HFF-Myc (cell line): ENCODE measurements at places on chromosomes 16 and 17.

GRCh38 chr16:11565665-11566064 is 21.1 kb downstream of the LITAF start:
- DNase-seq = no peak

GRCh38 chr17:1834380-1835149 is 4.8 kb downstream of the RPA1 start:
- no peak for DNase-seq

- no peak for DNase-seq
Measured at GRCh38 chr16:77574867-77575624, 140.2 kb upstream of the ADAMTS18 start.

- no peak for DNase-seq
Measured at GRCh38 chr17:75271955-75272847, 1.2 kb upstream of the MIF4GD start.

GRCh38 chr17:5854871-5855554 is 215.2 kb upstream of the WSCD1 start:
- no peak for DNase-seq

DNA sequence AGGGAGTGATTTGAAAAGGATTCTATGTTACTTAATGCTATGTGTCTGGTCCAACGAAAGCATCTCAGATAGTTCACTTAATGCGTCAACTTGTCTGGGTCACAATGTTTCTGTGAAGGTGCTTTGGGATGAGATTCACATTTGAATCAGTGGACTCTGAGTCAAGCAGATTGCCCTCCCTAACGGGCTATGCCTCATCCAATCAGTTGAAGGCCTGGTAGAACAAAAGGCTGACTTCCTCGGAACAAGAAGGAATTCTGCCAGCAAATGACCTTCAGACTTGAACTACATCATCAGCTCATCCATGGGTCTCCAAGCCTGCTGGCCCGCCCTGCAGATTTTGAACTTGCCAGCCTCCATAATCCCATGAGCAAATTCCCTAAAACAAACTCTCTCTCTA is 15.2 kb downstream of the EMP2 start:
- DNase-seq = no peak

DNA sequence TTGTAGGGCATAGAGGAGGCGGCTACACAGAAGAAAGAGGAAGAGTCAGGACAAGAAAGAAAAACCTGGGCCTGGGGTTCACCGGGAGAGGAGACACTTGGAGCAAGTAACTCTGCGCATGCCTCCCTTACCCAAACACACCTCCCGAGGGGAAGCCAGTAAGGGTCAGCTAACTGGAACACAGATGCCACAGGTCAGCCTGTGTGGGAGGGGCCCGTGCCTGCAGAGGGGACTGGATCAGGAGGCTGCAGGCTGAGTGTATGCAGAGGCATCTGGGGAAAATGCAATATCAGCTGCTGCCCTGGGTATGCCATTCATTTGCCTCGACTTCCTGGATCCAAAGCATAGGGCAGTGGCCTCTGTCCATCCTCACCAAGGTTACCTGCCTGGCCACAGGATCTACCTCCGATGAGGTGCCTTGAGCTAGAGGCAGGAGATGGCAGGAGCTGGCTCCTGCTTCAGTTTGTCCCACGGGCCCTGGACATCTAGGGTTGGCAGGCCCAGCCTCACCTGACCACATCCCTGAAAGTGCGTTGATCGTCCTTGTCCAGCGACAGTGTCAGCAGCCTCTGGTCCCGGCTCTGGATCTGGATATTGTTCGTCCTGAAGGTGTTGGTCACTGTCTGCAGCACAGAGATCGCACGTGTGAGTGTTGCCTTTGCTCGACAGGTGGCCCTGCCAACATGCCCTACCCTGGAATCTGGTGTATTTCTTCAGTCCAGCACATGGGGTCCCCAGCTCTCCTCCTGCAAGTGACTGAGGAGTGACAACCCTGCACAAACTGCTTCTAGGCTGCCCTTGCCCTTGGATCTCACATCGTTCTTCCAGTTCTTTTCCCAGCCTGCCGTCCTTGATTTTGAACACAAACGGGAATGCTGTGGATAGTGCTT is 4.6 kb upstream of the MFSD6L start:
- DNase-seq = no peak

DNA sequence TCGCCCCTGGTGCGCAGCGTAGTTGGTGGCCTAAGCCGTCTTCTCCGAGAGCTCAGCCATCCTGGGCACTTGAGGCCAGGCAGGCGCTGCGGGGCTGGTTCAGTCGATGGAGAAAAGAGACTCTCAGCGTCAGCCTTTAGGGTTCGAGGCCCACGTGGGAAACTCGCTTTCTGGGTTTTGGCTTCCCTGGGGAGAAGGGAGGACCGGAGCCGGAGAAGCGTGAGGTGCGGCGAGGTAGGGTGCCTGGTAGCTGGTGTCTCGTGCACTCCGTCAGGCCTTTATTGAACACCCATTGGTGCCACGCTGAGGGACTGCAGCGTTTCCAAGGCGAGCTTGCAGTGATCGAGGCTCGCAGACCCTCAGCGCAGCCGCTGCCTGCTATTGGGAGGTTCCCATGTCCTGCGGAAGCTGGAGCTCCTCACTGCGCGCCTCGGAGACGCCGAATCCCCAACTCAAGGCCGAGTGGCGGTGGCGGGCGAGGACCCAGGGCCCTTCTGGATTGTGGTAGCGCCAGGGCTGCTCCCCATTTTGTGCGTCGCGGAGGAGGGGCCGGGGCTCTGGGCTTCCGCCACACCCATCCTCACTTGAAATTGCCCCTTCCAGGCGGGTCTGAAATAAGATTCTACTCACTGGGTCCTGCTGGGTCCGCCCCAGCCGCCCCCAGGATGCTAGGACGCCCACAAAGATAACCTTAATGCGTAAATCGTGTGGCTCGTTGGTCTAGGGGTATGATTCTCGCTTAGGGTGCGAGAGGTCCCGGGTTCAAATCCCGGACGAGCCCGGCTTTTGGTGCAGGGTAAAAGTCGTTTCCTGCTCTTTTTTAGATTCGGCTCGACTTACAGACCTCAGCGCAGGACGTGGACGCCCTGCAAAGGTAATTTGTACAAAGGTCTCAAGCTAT is 1.2 kb downstream of the OR1F1 start:
- DNase-seq = no peak

GRCh38 chr17:34377078-34377823 is 14.2 kb upstream of the CCL1 start:
- no peak for DNase-seq

DNA sequence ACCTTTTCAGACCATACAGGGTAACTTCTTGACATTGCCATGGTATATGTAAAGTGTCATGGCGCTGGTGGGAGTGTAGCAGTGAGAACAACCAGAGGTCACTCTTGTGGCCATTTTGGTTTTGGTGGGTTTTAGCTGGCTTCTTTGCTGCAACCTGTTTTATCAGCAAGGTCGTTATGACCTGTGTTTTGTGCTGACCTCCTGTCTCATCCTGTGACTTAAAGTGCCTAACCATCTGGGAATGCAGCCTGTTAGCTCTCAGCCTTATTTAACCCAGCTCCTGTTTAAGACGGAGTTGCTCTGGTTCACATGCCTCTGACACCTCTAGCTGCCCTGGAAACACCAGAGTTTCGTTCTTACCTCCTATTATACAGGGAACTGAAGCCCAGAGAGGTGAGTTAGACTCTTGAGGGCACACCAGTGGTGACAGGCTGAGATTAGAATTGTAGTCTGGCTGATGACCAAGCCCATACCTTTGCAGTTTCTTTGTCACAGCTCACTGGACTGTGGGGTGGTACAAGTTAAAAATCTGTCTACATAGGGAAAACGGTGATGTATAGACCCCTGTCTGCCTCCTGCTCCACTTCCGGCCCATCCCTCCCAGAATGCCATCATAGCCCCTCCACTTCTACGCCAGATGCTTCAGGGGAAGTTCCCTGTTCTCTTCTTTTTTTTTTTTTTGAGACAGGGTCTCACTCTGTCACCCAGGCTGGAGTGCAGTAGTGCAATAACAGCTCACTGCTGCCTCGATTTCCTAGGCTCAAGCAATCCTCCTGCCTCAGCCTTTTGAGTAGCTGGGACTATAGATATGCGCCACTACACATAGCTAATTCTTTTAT is 21.0 kb downstream of the KSR1 start:
- no peak for DNase-seq

- no peak for DNase-seq
Measured at GRCh38 chr17:58809564-58809936, 53.9 kb downstream of the PPM1E start.

GRCh38 chr16:82658796-82659195 is 32.0 kb downstream of the CDH13 start:
- no peak for DNase-seq

DNA sequence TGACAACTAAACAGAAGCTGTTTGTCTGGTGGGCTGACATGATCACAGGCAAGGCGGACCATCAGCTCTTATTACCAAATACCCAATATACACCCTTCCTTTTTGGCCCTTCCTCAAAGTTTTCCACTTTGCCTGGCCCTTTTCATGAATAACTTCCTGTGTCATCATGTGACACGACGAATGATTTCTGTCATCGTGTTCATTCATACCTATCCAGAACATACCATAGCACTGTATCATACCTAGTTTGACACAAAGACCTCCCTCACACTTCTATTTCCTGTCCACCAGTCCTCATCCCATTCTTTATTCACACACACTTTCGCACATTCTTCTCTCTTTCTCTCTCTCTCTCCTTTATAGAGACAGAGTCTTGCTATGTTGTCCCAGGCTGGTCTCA is 131.8 kb downstream of the STX8 start:
- DNase-seq = no peak

DNA sequence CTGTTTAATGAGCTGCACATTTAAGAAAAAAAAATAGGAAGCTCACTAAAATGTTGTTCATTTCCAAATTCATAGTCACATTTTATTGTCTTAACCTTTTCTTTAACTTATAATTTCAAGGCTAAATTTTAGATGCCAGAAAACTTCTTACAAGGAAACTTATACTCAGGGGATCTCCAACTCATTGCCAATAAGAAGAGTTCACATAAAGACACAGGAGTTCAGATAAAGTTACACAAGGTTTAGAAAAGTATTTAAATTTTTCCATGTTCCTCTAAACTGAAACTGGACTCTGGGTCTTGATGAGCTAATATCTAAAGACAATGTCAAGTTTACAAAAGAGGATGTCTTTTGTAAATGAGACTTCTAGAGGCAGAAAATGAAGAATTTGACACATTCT is 190.7 kb upstream of the KCNJ16 start:
- DNase-seq = no peak

DNA sequence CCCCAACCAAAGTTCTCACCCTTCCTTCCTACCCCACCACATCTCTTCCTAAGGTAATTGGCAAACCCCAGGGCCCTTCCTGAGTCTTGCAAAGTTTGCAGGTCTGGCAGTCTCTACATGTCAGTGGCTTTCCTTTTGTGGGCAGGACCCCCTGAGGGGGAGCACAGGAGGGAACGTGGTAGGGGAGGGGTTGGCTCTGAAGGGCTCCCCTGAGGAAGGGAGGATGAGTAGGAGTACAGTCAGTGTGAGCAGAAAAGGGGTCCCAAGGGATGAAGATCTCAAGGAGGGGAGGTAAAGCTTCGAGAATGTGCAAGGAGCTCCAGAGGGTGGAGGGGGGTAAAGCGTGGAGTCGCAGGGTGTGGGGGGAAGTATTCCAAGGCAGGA is 206.9 kb downstream of the RAB11FIP4 start:
- no peak for DNase-seq

DNA sequence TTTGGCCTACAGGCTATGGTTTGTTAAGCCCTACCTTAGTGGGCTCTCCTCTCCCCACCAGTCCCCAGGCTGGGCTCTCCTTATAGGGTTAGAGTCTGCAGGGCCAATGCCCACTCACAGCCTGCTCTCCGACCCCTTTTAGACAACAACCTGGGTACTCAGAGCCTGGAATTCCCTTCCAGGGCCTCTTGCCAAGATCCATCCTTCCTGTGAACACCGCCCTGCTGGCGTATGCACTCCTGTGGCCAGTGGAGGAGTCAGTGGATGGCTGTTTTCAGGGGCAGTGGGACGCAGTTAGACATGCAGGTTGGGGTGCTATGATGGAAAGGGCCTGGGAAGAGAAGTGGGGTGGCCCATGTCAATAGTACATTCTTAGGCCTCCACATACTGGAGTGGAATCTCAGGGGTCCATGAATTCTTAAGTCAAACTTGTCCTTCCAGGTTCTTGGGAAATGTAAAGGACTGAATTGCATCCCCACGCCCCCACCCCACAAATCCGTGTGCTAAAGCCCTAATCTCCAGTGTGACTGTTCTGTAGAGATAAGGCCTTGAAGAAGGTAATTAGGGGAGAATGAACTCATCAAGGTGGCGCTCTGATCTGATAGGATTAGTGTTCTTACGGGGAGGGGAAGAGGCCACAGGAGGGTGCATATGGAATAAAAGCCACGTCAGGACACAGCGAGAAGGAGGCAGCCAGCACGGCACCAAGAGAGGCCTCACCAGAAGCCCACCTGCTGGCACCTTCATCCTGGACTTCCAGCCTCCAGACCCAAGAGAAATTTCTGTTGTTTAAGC is 81.6 kb upstream of the CACNG5 start:
- DNase-seq = no peak
